ENCODE measurements at places on chromosomes 12 and 14.

DNA sequence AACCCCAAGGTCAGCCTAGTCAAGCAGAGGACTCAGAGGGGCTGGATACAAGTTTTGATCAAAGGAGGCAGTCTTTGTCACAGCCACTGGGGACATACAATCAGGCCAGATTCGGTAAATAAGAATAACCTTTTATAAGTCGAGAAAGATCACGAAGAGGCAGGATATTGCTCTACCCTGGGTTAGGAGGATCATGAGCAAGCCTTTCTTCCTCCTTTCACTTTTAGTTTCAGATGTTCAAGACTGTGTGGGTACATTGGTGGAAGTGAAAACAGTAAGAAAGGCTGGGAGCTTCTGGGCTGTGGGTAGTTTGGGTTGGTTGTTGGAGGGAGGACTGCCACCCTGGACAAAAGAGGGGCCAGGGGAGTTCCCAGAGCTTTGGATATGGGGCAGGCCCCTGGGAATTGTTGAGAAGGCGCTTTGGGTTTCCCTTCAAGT lies 127.7 kb downstream of the SNAPC1 start:
- H3K36me3 ChIP-seq, result no peaks in the 10 kb centered on the region
- no peaks in the 10 kb centered on the region for H3K27me3 ChIP-seq
- no peak overlapping the region for H3K27ac ChIP-seq
- no peak for DNase-seq

GRCh38 chr12:103626498-103626897 lies 39.4 kb downstream of the STAB2 start:
- H3K4me1 ChIP-seq, result no peaks in the 10 kb centered on the region
- H3K36me3 ChIP-seq, result no peaks in the 10 kb centered on the region
- no peaks in the 10 kb centered on the region for H3K27me3 ChIP-seq
- no peak overlapping the region for H3K4me3 ChIP-seq

- no peaks in the 10 kb centered on the region for H3K27me3 ChIP-seq
- H3K4me3 ChIP-seq, result no peak overlapping the region
- H3K27ac ChIP-seq, result no peak overlapping the region
- H3K36me3 ChIP-seq, result no peaks in the 10 kb centered on the region
- no peaks in the 10 kb centered on the region for H3K4me1 ChIP-seq
Observed at GRCh38 chr12:95663525-95663924, 112.2 kb upstream of the USP44 start.

GRCh38 chr14:24145690-24146452 lies 539 bp downstream of the PSME2 start:
- H3K4me1 ChIP-seq, result peaks cover 1% of the 10 kb centered on the region
- no peak overlapping the region for H3K27ac ChIP-seq
- no peak for DNase-seq
- no peaks in the 10 kb centered on the region for H3K27me3 ChIP-seq
- H3K4me3 ChIP-seq, result peak overlapping the region; percentile 62

- no peak for DNase-seq
- peaks cover 10% of the 10 kb centered on the region for H3K27me3 ChIP-seq
- H3K4me1 ChIP-seq, result peaks cover 16% of the 10 kb centered on the region
- H3K27ac ChIP-seq, result no peak overlapping the region
- peaks cover 14% of the 10 kb centered on the region for H3K36me3 ChIP-seq
- H3K4me3 ChIP-seq, result no peak overlapping the region
Observed at GRCh38 chr14:105473033-105473676, 1.5 kb upstream of the CRIP2 start.

- H3K27me3 ChIP-seq, result no peaks in the 10 kb centered on the region
- DNase-seq, result no peak
Observed at GRCh38 chr12:107058190-107058589, 35.2 kb downstream of the CRY1 start.

GRCh38 chr12:9811621-9812020 lies 15.7 kb upstream of the KLRF1 start:
- no peaks in the 10 kb centered on the region for H3K4me1 ChIP-seq
- no peak overlapping the region for H3K27ac ChIP-seq
- H3K36me3 ChIP-seq, result no peaks in the 10 kb centered on the region
- no peaks in the 10 kb centered on the region for H3K27me3 ChIP-seq
- no peak for DNase-seq

- H3K4me1 ChIP-seq, result no peaks in the 10 kb centered on the region
- no peak overlapping the region for H3K4me3 ChIP-seq
- no peak for DNase-seq
- H3K36me3 ChIP-seq, result peaks cover 9% of the 10 kb centered on the region
- H3K27me3 ChIP-seq, result no peaks in the 10 kb centered on the region
- H3K27ac ChIP-seq, result no peak overlapping the region
Observed at GRCh38 chr14:81193924-81194633, 26.7 kb downstream of the GTF2A1 start.

GRCh38 chr12:113425960-113426453 lies 3.8 kb downstream of the SDSL start:
- H3K4me1 ChIP-seq, result peaks cover 5% of the 10 kb centered on the region
- no peaks in the 10 kb centered on the region for H3K27me3 ChIP-seq
- no peak overlapping the region for H3K27ac ChIP-seq
- no peak for DNase-seq

DNA sequence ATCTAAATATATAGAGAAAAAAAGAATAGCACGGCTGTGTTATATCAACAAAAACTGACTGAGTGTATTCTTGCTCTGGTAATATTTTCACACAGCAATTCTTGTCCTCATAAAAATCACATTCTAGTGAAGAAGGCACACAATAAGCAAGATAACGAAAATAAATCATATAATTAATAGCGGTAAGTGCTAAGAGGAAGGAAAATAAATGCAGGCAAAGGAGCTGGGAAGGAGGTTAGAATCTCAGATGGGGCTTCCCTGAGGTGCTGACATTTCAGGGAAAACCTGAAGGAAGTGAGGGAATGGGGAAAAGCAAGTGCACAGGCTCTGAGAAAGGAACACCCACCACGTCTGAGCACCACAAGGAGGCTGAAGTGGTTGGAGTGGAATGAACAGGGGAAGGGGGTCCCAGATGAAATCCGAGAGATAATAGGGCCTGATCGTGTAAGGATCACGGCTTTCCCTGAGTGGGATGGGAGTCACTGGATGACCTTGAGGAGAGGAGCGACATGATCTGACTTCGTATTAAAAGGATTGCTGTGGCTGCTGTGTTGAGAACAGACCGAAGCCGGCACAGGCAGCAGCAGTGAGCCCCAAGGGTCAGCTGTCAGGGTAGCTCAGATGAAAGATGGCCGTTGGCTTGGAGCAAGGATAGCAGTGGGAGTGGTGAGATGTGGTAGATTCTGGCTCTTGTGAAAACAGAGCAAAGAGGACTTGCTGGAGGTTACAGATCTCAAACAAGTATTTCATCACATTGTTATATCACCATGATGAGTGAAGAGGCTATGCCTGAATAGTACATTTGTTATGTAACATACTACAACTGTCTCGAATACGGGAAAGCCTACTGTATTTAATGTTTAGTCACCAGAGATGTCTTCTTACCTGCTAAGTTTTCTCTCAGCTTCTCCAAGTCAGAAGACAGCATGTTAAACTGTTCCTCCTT lies 67.1 kb upstream of the VPS33A start:
- no peaks in the 10 kb centered on the region for H3K36me3 ChIP-seq
- no peaks in the 10 kb centered on the region for H3K4me1 ChIP-seq
- DNase-seq, result no peak
- H3K27me3 ChIP-seq, result no peaks in the 10 kb centered on the region
- no peak overlapping the region for H3K4me3 ChIP-seq

- peaks cover 3% of the 10 kb centered on the region for H3K4me1 ChIP-seq
- H3K27me3 ChIP-seq, result peaks cover 26% of the 10 kb centered on the region
Observed at GRCh38 chr14:25049568-25050268, at the start of gene STXBP6. Gene STXBP6, minus strand, starts transcription at chr14:25050147. Its CDS starts 75,329 bp downstream, at chr14:24974818.

DNA sequence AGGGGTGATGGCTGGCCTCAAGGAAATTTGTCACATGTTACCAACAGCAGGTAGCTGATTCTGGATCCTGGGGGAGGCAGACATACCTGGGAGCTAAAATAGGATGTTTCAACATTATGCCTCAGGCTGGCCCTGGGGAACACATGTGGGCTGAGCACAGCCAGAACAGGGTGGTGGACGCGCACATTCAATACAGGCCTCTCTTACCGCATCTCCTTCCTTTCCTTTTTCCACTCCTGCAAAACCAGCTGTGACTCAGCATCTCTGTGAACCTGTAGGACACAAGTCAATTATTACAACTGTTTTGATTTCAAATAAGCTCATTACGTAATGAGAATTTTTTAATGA lies 61.0 kb downstream of the NT5DC3 start:
- peaks cover 17% of the 10 kb centered on the region for H3K36me3 ChIP-seq
- DNase-seq, result no peak
- no peaks in the 10 kb centered on the region for H3K4me1 ChIP-seq
- H3K4me3 ChIP-seq, result no peak overlapping the region
- no peak overlapping the region for H3K27ac ChIP-seq

DNA sequence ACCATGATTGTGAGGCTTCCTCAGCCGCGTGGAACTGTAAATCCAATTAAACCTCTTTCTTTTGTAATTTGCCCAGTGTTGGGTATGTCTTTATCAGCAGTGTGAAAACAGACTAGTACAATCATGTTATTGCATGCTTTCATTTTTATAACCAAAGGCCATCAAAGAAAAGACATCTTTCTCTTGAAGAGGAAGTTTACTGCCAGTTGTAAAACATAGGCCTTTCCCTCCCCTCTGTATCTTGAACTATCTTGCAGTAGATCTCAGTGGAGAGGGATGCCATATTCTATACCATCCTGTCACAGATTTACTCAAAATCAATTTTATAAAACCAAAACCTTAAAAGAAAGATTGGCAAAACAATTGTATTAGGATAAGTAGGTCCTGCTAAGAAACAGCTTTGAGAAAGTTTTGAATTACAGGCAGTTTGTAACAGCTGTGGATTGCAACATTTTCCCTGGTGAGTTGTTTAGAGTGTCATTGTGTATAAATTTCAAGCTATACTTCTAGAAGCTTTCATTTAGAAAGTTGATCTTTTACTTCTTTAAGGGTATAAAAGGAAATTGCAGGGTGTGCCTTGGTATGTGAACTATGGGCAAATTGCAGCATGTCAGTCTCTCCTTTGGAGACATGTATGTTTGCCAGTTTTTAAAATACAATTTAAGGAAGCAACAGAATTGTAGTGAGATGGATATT lies 128.0 kb downstream of the ATP23 start:
- no peak overlapping the region for H3K4me3 ChIP-seq
- DNase-seq, result no peak
- H3K27me3 ChIP-seq, result no peaks in the 10 kb centered on the region
- H3K4me1 ChIP-seq, result no peaks in the 10 kb centered on the region

- H3K4me1 ChIP-seq, result no peaks in the 10 kb centered on the region
- H3K27me3 ChIP-seq, result no peaks in the 10 kb centered on the region
- H3K4me3 ChIP-seq, result no peak overlapping the region
- no peak overlapping the region for H3K27ac ChIP-seq
- no peak for DNase-seq
Observed at GRCh38 chr12:88562846-88563582, 17.3 kb downstream of the KITLG start.

DNA sequence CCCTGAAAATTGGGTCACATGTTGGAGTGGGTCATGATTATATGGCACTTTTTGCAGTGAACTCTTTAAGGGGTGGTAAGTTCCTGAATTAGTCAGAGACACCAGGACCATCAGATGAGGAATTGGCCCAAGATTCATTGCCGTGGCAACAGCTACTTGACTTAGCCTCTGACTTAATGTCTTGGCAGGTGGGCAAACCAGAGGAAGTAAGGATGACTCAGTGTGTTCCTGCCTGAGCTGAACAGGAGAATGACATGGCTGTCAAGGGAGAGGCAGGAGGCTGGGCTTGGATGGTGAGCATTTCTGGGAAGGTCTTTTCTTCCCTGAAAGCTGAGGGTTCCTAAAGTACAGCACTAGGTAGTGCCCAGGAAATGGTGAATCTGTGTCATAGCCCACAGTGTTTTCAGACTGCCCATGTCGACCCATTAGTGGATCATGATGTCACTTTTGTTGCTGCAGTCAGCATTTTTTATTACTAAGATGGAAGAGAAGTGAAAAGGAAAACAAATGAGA lies 170.1 kb upstream of the PWP1 start:
- no peaks in the 10 kb centered on the region for H3K36me3 ChIP-seq
- H3K4me3 ChIP-seq, result no peak overlapping the region
- H3K4me1 ChIP-seq, result no peaks in the 10 kb centered on the region
- H3K27ac ChIP-seq, result no peak overlapping the region
